ENCODE measurements at places on chromosomes 1 and 21.

- no peak for DNase-seq
These were observed 91.8 kb downstream of the ZZZ3 start for GRCh38 chr1:77590651-77591050.

DNA sequence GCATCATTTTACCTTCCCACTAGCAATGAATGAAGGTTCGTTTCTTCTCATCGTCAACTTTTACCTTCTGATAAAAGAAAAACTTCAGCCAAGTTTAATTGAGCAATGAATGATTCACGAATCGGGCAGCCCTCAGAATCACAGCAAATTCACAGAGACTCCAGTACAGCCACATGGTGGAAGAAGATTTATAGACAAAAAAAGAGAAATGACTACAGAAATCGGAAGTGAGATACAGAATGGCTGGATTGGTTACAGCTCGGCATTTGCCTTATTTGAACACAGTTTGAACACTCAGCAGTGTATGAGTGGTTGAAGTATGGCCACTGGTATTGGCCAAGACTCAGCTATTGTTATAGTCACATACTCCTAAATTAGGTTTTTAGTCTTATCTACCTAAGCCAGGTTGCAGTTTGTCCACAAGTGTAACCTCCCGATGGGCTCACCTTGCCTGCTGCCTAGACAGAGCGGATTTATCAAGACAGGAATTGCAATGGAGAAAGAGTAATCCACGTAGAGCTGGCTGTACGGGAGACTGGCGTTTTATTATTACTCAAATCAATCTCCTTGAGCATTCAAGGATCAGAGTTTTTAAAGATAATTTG is 15.3 kb downstream of the AK4 start:
- no peak for DNase-seq

DNA sequence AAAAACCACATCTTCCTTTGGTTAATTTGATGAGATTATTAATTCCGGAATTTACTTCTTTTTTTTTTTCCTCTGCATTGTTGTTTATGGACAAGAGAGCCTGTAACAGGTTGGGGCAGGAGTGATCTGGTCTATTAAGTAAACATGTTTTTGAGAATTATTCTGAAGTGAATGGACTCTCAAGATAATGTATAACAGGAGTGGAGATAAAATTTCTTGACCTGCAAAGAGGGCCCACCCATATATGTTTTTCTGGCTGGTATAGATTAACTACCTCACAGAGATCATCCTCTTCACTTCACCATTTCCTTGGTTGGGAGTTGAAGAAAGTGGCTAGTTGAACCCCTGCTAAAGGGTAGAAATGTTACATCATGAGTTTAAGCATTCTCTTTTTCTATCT is 10.7 kb downstream of the DDI2 start:
- no peak for DNase-seq

DNA sequence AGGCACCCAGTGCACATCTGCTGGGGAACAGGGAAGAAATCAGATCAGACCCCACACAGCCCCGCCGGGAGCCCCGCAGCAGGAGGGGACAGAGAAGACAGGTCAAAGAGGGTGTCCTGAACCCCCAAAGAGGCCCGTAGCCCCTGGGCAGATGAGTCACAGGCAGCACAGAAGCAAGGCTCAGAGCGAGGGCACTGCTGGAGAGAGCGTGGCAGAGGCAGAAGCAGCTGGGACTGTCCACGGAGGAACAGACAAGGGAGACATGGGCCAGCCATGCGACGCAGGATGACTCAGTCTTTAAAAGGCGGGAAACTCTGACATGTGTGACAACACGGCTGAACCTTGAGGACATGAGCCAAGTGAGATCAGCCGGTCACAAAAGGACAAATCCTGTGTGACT is 14.5 kb upstream of the PRDM16 start:
- DNase-seq = no peak

- no peak for DNase-seq
These were observed 1175.1 kb upstream of the B3GALT2 start for GRCh38 chr1:194361374-194362131.

- no peak for DNase-seq
These were observed 16.1 kb upstream of the SLAMF6 start for GRCh38 chr1:160538985-160539651.

DNA sequence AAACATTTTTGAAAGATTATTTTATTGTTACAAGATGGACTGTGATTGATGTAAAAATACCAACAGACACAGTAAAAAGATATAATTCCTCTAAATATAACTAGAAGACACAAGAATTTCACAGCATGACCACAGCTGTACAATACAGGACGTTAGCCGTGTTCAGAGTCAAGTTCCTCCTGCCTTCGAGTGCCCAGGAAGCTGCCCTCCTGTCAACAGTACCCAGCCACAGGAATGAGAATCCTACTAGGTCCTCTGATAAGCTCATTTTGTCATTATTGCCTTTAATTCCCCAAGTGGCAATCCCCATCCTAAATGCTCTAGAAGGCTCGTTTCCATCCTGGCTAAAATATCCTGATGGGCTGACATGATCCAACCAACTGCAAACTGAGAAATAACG is 16.4 kb upstream of the CAPN2 start:
- DNase-seq = no peak

Data from CD4-positive, alpha-beta T cell treated with Interleukin-6 for 4 hours (primary cell).